Astrocyte of the cerebellum (primary cell): ENCODE measurements at places on chromosomes 2 and 18.
A peak's percentile ranks its signal among the peaks of the same experiment; 100 is the strongest.

DNA sequence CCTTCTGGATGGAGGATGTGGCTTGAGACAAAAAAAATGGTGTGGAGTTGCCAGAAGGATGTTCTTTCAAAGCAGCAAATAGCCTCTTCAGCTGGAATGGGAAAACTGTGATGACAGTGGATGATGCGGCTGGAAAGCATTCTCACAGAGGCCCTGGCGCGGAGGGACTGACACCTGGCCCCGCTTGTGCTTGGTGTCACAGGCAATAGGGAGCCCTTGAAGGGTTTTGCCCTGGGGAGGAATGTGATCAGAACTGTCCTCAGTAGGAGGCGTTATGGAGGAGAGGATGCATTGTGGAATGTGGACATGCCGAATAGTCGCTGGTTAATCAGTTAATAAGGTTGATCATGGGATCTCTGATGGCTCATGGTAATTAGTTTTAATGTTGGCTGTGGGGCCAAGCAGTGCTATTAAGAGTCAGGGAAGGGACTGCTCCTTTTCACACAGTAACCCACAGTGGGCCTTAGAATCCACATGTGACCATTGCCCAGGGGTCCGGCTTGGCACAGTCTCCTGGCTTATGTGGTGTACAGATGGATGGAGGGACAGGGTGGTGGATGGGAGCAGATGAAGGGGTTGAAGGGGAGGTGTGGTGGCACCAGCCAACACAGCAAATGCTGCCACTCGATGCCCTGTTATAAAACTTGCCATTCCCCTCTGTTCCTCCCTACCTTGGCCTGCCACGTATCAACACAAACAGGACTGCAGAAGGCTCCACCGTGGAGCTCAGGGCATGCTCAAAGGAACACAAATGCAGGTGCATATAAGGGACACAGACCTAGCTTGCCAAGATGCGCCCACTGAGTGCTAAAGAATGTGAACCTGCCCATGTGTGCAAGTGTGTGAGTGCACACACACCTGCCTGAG, 71.7 kb downstream of the CIB4 start:
- DNase-seq = no peak

DNA sequence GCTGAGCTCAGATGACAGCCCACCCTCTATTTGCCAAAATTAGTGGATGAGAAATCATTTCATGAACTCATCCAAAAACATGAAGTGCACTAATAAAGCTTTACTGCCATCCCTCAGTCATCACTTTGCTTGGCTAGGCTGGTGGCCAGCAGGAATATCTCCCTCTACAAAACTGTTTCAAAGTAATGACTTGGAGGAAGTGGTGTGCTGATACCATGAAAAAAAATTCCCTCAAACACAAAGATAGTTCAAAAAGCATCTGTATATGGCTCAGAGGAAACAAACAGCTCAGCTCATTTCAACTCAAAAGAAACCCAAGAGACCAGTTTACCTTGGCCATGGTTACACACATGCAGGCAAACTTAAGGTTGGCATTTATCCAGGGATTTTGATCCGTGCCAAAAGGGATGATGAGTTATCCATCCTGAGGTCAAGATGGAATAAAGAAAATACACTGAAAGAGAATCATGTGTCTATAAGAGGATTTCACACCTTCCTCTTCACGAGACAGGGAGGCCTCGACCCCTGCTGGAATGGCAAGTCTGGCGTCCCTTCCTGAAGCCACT, 18.4 kb upstream of the WIPF1 start:
- DNase-seq = no peak

DNA sequence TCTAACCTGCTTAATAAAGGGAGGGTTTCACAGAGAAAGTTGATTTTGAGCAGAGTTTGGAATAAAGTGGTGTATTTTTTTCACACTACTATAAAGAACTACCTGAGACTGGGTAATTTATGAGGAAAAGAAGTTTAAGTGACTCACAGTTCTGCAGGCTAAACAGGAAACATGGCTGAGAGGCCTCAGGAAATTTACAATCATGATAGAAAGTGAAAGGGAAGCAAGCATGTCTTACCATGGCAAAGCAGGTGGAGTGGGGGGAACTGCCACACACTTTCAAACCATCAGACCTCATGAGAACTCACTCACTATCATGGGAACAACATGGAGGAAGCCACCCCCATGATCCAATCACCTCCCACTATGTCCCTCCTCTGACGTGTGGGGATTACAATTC, 546.7 kb downstream of the EPHA4 start:
- DNase-seq = no peak

DNA sequence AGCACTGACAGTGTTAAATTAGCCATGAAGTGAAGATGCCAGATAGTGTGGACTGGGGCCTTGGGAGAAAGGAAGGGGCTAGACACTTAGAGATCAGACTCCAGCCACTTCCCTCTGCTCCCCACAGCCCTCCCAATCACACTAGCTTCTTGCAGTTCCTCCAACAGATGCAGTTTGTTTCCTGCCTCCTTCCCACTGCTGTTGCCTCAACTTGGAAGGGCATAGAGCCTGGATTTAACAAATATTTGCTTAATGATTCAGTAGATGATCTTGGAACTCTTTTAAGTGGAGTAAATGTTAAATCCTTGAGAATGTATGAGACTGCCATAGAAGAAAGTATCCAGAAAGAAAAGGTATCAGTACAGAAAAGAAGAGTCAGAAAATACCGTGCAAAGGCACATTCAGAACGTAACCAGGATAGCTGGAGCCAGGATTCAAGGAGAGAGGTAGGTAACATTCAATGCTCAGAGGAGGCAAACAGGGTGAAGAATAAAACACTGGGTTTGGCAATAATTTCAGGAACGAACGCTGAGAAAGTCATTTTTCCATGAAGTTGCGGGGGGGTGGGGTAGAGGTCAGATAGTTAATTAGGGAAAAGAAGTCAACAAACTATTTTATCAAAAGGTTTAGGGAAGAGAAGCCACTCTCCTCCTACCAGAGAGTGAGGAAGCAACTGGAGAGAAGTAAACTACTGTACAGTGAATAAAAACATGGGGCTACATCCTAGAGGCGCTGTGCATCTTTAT, 1.3 kb upstream of the BZW1 start:
- no peak for DNase-seq

DNA sequence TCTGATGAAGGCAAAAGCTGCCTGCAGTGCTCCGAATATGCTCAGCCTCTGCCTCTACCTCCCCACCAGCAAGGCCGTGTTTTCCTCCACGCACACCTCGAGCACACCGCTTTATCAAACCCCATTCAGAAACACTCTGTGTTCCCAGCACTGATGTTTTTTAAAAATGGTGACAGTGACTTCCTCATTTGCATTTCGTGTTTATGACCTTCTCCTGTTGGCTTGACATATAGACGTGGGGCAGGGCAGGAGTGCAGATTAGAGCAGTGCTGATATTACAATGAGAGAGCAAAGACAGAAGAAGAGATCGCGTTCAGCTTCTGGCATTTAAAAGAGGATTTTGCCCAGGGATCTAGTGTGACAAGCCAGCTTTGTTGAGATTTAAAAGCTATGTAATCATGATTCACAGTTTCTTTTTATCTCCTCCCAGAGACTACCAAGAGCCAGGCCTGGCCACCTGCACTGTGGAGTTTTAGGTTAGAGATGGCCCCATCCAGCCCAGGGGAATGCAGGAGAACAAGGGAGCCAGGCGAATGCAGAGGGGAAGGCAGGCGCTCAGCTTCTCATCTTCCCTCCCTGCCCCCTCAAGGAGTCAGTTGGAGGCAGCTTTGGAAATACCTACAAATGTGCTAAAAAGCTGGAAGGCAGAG, 61.5 kb upstream of the NEDD4L start:
- no peak for DNase-seq

DNA sequence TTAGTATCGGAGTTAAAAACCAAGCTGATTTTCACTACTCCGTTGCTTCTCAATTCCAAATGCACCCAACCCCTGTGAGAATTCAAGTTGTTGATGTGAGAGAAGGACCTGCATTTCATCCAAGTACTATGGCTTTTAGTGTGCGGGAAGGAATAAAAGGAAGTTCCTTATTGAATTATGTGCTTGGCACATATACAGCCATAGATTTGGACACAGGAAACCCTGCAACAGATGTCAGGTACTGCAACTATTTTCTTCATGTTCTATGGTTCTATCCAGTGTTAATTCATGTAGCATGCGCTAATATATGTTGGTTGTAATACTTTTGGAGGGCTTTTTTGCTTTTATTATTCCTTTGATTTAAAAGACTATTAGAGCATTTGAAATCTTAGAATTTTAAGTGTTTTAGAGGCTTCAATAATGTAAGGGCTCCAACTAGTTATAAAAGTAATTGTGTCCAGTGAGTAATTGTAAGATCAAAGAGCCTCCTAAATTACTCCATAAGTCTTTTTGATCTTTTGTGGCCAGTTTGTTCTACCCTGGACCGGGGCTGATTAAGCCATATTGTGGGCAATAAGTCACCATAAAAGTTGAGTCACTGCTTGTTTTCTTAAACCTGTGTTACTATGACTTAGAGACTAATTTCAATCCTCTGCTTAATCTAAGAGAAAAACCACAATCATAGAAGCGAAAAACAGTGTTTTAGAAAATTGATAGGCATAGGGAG, 22.9 kb downstream of the DSG4 start:
- peak; percentile 60 for DNase-seq

GRCh38 chr2:120221616-120222015, 1.6 kb downstream of the TMEM185B start:
- DNase-seq = no peak

DNA sequence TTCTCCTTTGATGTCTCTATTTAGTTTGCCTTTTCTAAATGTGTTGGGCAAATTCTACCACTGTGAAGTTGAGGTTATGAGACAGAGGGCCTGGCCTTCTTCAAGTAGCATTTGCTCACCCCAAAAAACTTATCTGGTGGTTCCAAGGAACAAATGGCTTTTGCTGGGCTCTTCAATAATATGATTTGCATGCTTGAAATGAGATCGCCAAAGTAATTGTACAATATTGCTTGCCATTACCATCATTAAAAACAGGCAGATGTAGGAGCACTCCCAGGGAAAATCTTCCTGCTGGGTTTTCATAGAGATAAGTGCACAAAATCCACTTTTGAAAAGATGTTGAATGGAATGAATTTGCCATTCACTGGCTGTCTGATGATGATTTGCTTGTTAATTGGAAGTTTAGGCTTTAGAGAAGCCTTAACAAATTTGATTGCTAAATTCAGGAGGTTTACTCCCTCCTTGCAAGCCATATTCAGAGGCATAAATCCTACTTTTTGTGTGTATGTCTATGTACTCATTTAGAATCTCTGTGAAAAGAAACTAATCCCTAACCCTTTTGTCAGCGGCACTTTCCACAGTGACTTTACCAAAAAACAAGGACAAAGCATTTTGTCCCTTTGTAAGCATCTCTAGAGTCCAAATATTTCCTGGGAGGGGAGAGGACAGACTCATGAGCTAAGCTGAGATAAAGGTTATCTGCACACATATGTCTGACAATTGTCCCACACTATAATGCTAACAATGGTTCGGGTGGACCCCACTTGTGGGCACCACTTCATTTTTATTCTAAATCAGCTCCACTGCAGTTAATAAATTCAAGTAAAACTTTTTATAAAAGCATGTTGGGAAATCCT, 240.8 kb upstream of the PIK3C3 start:
- no peak for DNase-seq

DNA sequence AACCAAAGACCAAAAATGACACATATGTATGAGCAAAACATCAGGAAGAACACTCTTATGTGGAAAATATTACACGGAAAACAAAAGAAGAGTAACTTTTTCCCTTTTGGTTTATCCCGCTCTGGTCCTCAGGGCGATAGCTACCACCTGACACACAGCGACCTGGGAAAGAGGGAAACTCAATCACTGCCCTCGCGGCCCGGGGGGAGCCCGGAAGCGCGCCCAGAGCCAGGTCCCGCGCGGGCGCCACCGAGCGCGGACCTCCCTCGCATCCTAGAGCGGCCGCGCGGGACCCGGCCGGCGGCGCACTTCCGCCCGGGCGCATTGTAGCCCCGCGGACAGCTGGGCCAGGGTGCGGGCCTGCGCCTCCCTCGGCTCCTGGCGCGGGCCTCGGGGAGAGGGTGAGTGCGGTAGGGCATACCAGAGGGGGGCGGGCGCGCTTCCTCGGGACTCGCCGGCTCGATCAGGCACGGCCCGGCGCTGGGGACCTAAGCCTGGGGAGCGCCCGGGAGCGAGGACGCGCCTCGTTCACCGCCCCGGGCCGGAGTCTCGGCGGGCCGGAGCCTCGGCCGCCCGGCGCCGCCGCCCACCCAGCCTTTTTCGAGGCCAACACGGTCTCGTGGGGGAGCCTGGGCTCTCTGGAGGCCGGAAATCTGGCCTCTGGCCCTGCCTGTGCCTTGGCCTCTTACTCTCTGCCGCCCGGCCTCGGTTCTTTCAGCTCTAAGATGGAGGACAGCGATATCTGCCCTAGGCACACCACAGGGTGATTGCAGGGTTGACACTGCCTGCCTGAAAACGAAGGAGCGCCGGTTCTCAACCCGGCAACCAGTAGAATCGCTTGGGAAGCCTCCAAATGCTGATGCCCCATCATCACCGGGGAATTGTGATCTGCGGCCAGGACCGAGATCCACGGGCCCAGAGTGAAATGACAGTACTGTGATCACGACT, at the start of gene ELAC1:
Gene ELAC1 (plus strand): TSS at position 327 of the 948 bp plus-strand sequence. CDS start 6,365 bp downstream, outside the sequence.
- DNase-seq = peak; percentile 20

DNA sequence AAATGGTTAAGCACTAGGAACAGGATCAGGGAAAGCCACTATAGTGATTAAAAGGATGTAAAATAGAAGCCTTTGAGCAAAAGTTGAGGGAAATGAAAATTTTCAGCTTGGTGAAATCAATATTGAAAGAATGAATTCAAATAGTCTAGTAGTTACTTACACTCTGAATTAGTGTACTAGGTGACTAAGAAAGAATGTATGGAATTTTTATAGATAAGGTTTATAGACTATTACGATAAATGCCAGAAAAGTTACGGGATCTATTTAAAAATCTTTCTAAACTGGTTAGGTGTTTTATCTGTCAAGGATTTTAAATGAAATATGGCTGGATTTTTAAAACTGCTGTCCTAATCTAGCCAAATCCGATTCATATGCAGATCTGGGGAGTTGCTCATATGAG, 208.6 kb downstream of the MYO3B start:
- DNase-seq = no peak

DNA sequence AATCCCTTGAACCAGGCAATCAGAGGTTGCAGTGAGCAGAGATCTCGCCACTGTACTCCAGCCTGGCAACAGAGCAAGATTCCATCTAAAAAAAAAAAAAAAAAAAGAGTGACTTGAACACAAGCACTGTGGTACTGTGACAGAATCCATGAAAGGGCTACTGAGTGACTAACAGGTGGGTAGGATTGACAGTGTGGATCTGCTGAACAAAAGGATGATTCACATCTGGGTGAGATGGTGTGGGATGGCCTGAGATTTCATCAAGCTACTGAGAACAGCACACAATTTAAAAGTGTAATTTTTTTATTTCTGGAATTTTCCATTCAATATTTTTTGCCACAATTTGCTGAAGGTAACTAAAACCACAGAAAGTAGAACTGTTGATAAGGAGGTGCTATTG, 13.3 kb upstream of the SP3 start:
- DNase-seq = no peak

- no peak for DNase-seq
Measured at GRCh38 chr18:48934723-48935432, 15.9 kb downstream of the SMAD7 start.

- no peak for DNase-seq
Measured at GRCh38 chr2:13052547-13052946, 335.8 kb downstream of the TRIB2 start.
